ENCODE measurements at places on chromosomes 3 and 15.

GRCh38 chr3:40996827-40997710 is 202.2 kb upstream of the CTNNB1 start:
- no peak for DNase-seq

GRCh38 chr3:152317184-152317583 is 48.5 kb downstream of the MBNL1 start:
- DNase-seq, result no peak

DNA sequence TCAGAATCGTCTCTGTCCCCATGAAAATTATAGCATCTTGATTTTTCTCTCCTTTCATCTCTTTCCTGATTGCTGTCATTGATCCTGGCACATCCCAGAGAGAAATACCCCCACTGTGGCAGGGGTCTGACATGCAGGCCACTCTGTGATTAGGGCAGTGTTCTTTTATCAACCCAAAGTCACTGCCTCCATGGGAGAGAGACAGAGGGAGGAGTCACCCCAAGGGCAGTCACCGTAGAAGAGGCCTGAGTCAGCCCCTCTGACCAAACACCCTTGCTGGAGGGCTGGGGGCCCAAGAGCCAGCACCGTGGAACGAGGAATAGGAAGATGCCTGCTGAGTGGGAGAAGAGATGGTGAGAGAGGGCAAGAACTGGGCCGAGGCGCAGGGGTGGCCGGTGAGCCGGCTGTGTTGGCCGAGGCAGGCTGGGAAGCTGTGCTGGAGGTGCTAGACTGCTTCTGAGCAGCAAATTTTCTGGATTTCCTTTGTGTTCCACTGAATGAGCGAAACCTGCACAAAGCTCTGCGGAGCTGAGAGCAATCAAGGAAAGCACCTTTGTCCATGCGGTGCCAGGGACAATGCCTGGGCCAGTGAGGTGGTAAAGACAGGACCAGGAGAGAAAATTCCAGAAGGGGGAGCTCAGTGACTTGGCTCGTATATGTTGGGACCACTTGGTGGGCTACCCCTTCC is 103.8 kb downstream of the ADCY5 start:
- no peak for DNase-seq

- DNase-seq, result no peak
Observed at GRCh38 chr3:124773351-124774326, 43.4 kb downstream of the UMPS start.

GRCh38 chr15:42547918-42548248 is 710 bp downstream of the LRRC57 start:
- DNase-seq, result no peak

DNA sequence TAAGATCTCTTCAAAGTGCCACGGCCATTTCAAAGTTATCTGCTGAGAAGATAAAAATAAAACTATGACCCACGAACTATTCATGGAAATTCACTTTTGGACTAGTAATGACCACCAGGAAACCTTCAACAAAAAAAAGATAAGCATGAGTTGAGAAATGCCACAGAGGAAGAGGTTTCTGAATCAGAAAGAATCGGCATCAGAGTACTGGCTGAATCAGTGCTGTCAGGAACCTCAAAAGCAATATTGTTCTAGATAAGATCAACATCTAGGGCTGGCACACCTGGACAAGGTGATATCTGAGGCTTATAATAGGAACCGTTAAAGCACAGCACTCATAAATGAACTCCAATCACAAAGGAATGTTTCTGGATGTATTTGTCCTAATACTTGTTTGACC is 72.7 kb downstream of the PEAK1 start:
- no peak for DNase-seq

GRCh38 chr3:188937389-188937788 is 234.4 kb upstream of the TPRG1 start:
- no peak for DNase-seq

GRCh38 chr3:70201975-70202374 is 110.5 kb downstream of the MDFIC2 start:
- DNase-seq, result no peak

GRCh38 chr15:68450192-68450591 is 18.2 kb upstream of the ITGA11 start:
- DNase-seq, result no peak

- DNase-seq, result no peak
Observed at GRCh38 chr3:161333696-161334095, 37.6 kb downstream of the SPTSSB start.

DNA sequence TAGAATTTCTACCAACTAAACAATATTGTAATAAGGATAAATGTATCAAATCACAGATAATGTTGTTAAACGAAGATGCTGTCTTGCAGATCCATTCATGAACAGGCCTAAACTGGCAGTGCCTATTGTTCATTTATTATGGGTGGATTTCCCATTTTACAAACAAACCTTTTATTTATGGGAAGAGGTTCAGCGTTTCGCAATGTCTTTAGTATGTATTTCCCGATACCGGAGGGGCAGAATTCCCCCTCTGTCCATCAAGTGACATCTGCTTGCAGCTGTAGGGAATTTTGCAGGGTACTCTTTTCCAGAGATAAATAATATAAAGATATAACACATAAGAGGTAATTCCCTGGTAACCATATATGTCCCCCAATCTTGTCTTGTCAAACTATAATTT is 5.7 kb downstream of the CEP19 start:
- no peak for DNase-seq

DNA sequence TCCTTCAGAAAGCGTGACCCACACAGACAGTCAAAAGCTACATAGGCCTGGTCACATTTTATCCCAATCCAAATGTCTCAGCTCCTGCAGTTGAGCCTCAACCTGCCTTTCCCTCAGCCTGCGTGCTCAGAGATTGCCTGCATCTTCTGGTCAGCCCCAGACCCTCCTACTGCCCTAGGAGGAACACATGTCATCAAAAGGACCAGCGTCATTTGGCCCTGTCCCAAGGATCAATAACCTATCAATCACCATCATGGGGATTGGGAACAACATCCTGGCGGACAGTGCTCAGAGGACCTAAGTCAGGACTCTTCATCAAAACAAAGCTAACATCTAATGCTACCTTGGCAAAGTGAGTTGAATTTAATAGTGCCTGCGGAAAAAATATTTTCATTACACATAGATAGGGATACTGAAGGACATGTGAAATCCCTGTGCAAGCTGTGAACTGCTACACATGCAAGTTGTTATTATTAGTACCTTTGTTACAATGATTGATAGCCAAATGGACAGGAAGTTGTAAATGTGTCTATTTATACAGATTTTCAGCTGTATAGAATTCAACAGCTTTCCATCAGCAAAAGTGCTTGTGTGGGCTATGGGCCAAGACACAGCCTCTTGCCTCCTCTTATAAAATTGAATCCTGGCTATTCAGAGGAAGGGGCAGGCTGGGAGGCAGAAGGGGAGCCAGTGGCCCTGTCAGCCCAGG is 47.7 kb downstream of the UMPS start:
- no peak for DNase-seq

DNA sequence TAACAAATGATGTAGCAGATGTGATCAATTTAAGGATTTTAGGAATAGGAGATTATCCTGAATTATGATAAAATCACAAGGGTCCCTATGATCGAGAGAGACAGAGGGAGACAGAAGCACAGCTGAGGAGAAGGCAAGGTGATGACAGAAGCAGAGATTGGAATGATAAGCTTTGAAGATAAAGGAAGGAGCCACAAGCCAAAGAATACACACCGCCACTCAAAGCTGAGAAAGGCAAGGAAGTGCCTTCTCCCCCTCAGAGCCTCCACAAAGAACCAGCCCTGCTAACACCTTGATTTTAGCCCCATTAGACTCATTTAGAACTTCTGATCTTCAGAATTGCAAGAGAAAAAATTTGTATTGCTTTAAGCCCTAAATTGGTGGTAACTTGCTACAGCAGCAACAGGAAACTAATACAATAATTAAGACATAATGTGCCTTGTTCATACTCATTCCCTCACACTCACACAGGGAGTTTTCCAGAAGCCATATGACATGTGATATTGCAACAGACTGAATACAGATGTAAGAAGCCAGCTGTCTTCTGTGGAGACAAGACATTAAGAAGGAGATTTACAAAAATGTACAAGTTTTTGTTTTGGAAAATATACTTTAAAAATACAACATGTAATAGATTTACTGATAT is 38.2 kb downstream of the TRANK1 start:
- no peak for DNase-seq

DNA sequence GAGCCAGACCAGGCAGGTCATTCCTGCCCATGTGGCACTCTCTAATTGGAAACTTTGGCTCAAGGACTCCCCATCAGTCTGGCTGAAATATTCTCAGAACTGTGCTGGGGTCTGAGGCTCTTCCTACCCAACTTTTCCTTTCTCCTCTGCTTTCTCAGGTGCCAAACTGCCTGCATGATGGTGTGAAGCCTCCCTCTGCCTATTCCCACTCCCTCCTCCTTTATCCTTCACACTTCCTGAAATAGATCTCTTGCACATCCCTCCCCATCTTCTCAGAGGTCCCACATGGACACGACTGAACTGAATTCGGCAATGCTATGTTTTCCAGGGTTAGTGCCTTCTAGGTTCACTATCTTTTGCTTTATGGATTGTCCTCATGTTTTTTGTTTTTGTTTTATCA is 12.5 kb downstream of the LIPH start:
- no peak for DNase-seq

DNA sequence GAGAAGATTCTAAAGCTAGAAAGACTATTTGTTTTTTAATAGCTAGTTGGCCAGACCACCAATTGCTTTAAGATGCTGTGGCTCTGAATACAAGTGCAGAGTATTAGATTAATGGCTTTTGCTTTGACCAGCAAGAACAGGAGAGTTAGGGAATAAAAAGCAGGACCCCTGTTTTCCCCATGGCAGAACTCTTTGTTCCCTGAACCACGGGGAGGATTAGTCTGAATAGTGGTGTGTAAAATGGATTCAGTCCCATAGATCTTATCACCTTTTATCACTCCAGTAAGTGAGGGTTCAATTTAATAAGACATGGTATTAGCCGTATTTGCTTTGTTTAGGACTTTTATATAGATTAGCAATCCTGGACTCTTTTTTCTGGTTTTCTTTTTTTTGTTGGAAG is 562.6 kb upstream of the DPPA4 start:
- DNase-seq, result no peak

DNA sequence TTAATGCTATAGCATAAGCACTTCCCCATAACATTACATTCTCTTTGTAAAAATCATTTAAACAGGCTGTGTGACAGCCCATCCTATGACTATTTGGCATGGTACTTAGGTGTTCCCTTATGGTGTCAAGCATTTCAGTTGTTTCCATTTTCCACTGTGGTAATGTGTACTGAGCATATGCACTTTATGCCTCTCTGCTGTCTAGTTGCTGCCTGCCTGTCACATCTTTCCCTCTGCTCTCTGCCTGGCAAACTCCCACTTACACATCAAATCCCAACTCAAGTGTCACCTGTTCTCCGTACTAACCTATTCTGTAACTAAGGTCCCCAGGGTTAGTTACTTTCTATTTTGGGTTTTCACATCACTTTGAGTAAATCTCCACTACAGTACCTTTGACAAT is 84.4 kb upstream of the STRIT1 start:
- no peak for DNase-seq

- DNase-seq, result no peak
Observed at GRCh38 chr3:44420676-44421075, 56.8 kb downstream of the ZNF445 start.

- no peak for DNase-seq
Observed at GRCh38 chr15:56910801-56911200, 7.6 kb upstream of the TCF12 start.

- DNase-seq, result peak; percentile 35
Observed at GRCh38 chr15:84715441-84716035, 401 bp downstream of the SEC11A start.

Data from nephron progenitor cell (in vitro differentiated cells).